ENCODE measurements at places on chromosomes 1 and 21.

DNA sequence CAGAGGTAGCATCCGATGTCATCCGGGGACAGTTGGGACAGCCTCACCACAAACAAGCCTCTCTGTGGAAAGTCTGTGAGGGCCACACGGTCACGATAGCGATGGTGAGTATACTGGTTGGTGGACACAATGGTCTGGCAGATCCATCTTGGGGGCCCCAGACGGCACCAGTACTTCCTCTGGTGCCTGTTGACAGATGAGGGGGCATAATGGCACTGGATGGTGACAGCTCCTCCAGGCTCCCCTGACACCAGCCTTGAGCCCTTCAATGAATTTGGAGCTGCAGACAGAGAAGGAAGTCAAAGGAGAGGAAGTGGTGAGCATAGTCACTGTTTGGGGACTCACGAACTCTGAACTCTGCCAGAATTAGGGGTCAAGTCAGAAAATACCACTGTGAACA, 8.0 kb downstream of the FCAMR start:
- DNase-seq = no peak

DNA sequence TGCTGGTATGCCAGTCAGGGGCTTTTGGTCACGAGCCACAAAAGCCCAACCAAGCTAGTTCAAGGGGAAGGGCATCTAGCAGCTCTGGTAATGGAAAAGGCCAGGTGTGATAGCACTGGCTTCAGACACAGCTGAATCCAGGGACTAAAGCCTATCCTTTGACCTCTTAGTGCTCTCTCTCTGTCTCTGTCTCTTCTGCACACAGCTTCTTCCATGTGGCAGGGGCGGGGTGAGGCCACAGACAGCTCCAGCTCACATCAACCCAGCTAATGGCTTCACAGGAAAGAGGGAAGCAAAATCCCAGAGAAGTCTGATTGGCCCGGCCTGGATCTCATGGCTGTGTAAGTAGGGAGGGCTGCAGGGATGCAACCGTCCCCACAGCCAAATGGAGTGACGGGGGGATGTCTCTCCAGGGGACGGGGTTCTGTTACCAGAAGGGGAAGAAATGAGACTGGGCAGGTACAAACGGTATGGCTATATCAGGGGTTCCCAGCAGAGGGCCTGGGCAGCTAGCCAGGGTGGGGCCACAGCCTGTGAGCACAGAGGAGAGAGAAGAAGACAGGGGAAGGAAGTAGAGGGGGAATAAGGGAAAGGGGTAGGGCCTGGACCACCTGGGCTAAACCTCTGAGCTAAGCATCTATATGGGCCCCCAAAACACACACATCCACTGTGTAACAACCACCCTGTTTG, 42.4 kb downstream of the FBXO2 start:
- no peak for DNase-seq

DNA sequence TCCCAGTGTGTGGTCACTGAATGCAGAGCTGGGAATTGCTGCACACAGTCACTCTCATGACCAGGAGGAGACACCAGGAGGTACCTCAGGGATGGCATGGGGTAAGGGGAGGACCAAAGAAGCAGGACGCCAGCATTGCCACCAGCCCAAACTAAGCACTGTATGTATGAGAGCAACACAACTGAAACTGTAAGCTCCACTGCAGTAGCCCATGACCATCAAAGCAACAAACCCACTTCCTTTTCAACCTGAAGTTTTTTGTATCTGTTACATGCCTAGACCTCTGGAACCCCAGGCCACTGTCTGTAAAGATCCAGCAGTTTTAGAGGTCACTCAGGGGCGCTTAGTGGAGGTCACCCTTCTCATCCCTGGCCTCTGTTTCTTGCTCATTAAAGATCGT, 164.3 kb downstream of the SETD4 start:
- no peak for DNase-seq

DNA sequence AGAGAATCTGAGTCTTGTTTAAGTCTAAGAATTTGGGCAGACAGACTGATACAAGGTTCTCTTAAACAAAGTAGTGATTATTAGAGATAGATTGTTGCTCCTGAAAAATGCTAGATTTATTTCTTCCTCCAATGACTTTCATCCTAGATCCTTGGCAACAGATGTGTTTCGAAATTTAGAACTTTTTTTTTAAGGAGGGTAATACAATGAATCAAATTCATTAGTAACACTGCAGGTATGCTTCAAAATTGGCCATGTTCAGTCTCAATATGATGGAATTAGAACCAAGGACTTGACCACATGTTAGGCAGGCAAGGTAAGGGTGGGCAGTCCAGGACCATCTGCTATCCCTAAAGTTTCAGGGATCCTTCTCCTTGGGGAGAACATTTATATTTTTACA, 4.5 kb upstream of the LCE1F start:
- no peak for DNase-seq

DNA sequence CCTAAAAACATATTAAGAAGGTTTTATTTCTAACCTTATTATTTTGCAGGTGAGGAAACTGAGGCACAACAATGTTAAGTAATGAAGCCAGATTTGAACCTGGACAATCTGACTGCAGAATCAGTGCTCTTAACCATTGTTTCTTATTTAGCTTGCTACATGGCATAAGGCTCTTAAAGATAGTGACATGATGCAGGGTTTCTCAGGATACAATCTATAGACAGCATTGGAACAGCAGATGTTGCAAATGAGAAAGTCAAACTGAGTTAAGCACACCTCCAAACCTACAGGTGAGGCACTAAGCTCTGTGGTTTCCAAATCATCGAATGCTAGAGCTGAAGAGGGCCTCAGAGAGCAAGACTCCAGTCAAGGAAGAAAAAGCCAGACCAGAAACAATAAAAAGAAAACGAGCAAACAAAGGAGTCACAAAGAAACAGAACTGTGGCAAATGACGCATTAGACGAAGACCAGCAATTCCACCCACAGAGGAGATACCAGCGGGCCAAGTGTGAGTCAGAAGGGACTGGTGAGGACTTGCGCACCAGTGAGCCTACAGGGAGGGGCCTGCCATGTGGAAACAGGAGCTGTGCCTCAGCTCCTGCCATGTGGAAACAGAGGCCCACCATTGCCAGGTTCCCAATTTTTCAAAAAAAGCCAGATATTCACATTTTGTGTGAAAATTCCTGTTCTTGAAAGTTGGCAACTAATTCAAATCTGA, 14.4 kb downstream of the CD58 start:
- no peak for DNase-seq

- DNase-seq = no peak
Measured at GRCh38 chr1:156664046-156664766, 13.0 kb downstream of the NES start.

- DNase-seq = no peak
Measured at GRCh38 chr1:59699227-59699847, 115.4 kb upstream of the HOOK1 start.

DNA sequence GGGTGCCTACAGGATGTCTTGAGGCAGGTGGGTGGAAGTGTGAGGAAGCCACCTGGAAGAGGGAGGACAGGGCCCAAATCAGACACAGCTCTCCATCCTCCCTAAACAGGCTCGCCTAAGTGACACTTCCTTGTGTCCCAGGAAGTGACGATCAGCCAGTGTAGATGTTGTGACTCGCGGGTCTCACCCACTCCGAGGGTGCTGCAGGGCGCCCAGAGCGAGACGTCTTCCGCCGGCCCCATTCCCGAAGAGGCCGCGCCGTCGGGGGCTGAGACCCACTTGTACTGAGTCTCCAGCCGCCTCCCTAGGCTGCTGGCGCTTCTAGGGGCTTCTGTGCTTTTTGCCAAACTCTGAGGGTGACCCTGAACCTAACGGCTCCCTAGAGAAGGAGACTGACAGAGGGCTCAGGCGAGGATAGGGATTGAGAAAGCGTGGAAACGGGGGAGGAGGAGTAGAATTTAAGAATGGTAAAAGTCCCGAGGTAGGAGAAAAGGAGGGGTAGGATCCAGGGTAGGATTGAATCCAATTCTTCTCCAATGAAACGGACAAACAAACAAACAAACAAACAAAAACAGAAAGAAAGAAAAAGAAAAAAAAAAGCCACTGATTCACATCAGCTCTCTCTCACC, 543 bp upstream of the MARK1 start:
- DNase-seq = no peak

DNA sequence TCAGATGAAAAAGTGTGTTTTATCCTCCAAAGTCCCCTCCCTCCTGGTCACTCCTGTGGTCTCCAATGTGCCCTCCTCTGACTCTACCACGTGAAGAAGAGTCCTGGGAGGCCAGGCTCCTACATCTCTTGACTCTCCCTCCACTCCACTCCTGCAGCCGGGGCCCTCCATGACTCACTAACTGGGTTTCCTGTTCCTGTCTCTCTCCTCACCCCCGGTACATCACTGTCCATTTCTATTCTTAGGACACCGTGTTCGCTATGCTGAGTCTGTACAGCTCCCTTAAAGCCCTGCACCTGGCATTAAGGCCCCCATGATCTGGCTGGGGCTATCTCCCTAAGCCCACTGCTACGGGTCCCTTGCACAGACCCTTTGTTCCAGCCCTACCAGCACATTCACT, 93.4 kb downstream of the BCAR3 start:
- DNase-seq = no peak

GRCh38 chr1:245802941-245803665, 648.3 kb downstream of the KIF26B start:
- DNase-seq = no peak

DNA sequence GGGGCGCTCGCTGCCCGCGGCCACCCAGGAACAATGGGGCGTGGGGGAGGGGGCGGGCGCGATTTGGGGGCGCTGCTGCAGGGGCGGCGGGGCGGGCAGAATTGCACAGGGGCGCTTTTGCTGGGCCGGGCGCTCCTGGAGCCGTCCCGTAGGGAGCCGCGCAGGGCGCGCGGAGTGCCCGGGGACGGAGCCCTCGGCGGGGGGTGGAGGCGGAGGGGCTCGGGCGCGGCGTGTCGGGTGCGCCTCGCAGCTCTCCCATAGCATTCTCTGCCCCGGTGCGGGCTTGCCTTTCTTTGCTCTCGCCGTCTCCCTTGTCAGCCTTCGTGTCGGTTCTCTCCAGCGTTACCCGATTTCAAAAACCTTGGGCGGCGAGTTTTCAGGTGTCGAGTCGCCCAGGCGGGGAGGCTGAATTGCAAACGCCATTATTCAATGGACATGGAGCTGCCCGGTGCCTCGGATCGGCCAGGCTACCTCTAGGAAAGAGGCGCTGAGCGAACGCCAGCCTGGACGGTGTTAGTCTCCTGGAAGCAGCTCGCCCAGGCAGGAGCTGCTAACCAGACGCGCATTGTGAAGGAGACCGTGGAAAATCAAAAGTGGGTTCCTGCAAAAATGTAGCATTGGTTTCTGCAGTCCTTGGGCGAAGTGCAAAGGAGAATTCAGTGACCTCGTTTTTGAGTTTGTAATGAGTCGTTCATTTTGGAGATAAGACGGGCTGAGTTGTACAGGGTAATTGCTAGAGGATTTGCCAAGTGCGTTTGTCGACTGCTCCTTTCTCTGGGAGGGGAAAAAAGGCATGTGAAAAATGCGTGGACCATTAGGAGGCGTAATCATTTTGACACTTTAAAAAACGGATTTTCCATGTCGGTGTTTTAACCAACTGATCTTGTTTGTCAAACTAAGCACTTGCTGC, 626 bp downstream of the CXADR start:
- DNase-seq = no peak

- DNase-seq = no peak
Measured at GRCh38 chr21:43603233-43603626, 56.1 kb downstream of the HSF2BP start.

- no peak for DNase-seq
Measured at GRCh38 chr1:115565353-115565752, 76.4 kb upstream of the VANGL1 start.

DNA sequence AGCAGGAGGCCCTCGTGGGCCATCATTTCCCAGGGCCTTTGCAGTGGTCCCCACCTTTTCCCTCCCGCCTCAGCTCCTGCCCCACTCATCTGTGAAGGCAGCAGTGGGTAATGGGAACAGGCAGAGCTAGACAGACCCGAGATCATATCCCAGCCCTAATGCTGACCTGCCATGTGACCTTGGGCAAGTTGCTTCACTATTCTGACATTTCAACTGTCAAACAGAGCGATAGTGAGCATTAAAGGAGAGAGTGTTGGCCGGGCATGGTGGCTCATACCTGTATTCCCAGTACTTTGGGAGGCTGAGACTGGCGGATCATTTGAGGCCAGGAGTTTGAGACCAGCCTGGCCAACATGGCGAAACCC, 51.7 kb downstream of the RPS6KA1 start:
- no peak for DNase-seq

DNA sequence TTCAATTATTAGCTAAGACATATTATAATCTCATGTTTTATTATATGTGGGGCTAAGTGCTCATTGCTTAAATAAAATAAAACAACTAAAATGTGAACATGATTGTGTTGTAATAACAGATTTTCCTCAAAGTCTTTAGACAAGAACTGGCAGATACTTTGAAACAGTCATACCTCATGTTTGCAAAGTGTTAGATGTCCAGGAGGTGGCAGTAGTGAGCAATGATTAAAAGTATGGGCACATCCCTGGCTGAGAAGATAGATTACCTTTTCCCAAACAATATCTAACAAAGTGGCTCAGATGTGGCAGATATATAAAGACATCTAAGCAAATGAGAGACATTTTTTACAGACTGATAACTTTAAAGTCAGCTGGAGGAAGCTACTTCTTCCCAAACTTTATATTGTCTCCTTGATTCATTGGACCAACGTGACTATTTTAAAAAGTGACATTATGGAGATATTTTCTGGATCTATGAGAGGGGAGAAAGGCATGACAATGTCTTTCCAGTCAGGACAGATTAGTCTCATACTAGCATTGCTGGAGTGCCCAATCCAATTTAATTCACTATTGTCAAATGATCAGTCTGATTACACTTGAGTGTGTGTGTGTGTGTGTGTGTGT, 269.8 kb downstream of the S1PR1 start:
- DNase-seq = no peak

GRCh38 chr1:62508187-62508758, 71.4 kb downstream of the USP1 start:
- no peak for DNase-seq

All from effector CD8-positive, alpha-beta T cell (primary cell).